Activated CD4-positive, alpha-beta T cell treated with anti-CD3 and anti-CD28 coated beads for 48 hours (primary cell): ENCODE measurements at places on chromosomes 3 and 15.

DNA sequence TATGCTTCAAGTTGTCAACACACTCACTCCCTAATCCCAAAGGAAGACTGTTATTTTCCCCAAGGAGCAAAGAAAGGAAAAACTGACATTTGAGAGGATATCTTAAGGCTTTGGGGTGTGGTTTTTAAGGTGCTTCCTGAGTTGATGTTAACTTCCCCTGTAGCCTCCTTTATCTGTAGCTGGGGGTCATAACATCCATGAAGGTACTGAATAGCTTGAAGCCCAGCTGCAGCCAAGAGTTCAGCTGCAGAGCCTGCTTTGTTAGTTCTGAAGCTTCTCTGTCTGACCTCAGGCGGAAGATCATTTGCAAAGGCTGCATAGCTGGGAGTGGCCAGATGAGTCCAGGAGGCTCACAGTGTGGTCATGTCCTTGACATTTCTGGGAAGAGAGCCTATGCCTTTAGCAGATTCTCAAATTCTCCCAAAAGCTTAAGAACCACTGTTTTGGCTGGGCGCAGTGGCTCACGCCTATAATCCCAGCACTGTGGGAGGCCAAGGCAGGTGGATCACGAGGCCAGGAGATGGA is 165.4 kb downstream of the SV2B start:
- no peak for DNase-seq

DNA sequence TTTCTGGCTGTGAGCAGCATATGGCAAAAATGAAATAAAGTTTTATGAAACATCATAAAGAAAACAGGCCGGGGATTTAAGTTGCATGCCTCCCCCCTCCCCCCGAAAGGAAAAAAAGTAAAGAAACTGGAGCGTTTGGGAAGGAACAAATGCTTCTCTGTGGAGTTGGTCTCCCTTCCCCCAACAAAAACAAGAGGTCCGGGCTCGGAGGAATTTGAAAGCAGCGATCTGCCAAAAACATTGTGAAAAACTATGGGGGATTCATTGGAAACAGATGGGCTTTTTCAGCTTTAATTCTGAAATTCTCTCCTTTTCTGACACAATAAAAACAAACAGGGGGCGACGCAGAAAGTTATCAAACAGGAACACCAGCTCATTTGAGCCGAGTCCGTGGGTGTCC is 17.0 kb downstream of the RGMA start:
- DNase-seq = no peak

GRCh38 chr3:14458434-14459275 is 56.2 kb downstream of the SLC6A6 start:
- peak; percentile 19 for DNase-seq

GRCh38 chr3:23961066-23961465 is 16.0 kb downstream of the NR1D2 start:
- no peak for DNase-seq

GRCh38 chr3:130838898-130839600 is 54.8 kb upstream of the ATP2C1 start:
- DNase-seq = no peak

DNA sequence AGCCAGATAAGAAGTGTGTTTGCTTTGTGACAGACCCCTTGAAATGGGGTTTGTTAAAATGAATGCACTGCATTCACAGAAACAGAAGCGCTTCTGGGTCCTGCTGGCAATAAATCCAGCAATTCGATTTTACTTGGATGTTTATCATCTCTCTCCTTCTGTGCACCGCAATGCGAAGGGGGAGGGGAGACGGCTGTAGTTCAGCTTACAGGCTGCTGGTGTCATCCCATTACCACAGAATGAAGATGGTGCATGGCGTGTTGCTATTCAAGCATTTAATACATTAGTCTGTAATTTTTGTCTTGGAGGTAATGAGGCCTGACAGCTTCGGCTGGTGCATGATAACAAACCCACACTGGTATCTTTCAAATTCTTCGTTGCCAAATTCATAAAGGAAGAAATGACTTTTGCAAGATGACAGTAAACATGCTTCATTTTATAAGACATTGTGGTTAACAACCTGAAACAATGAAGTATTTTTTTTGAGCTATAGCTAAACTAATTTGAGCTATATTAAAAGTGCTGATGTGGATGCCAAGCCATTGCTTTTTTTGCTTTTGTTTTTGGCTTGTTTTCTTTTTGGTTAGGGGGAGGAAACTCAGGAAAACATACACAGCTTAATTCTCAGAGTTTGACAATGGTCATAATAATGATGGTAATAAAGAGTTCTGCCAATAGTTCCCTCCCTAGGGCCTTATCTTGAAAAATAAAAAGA is 418.3 kb downstream of the OTOL1 start:
- no peak for DNase-seq

DNA sequence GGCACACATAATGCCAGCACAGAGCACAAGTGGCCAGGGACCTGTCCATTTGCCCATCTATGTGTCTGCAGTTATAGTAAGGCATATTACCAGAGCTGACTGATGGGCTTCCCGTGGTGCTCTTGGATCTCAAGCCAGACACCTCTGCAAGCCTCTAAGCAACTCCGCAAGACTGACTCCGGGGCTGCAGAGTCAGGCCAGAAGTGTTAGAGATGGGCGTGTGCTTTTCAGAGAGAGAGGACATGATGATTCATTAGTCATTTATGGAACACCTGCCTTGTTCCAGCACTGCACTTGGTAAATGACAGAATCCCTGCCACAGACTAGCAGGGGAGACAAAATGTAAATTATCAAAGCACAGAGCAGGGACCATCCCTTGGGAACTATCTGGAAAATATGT is 559.0 kb downstream of the PDCD6IP start:
- no peak for DNase-seq

DNA sequence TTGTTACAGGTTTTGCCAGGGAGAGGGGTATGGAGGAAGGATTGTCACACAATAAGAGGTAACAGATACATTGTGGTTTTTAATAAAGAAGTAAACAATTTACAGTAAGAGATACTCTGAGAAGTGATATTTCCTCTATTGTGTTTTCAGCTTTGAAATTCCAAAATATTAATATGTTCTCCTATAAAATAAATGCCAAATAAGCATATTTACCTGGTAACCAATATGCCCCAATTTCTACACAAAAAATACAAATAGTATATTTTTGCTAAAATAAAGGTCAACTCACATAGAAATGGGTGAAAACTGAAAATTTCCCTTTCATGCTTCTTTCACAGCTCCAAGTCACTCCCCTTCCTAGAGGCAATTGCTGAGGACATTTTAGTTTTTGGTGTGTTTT is 437.4 kb upstream of the UBE2E2 start:
- DNase-seq = no peak

DNA sequence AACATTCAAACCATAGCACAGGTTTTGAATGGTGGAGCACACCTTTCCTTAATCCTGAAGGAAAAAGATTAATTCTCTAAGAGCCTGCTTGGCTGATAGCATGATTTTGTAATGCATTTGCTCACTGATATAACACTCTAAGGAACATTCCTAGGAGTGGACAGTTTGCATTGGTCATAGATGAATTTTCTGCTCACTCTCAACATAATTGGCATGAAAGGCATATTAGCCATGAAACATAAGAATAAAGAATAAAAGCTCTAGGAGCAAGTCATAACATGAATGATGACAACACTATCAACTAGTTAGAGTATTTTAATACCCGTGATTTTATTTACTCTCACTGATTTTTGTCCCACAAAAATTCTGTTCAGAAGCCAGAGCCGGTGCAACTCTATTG is 34.3 kb upstream of the LRTM1 start:
- no peak for DNase-seq

- no peak for DNase-seq
Observed at GRCh38 chr3:180280555-180280954, 243.8 kb upstream of the PEX5L start.

GRCh38 chr3:57078635-57079473 is 18.4 kb downstream of the SPATA12 start:
- peak; percentile 15 for DNase-seq

- no peak for DNase-seq
Observed at GRCh38 chr3:56115698-56116097, 352.6 kb downstream of the ERC2 start.

DNA sequence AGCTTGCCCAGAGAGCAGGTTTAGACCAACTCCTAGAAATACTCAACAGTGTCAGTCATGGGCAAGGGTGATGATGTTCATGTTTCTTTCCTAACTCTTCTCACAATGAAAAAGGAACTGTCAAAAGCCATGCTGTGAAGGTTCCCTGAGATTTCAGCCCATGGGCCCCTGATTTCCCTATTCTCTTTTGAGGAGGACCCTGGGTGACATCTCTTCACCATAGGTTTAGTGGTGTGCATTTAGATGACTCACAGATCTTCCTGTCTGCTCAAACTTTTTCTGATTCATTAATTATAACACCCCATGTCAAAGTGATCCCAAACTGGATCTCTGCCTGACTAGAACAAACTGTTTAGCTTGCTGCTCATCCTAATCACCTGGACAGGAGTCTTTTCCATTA is 108.0 kb downstream of the BBX start:
- no peak for DNase-seq

DNA sequence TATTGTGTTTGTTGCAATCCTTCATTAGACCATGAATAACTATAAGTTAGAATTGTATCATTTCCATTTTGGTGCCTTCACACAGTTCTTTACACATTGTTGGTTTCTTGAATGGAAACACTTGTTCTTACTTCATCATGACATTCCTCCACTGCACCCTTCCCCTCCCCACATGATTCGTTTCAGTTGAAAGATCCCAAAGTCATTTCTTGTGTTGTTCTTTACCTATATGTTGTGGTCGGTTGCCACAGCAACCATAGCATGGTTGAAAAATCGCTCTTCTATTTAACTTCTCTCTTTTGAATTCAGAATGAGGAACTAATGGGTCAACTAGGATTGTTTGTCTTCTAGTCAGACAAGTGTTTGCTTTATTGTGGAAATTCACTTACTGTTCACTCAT is 103.3 kb downstream of the IL1RAP start:
- DNase-seq = peak; percentile 60

DNA sequence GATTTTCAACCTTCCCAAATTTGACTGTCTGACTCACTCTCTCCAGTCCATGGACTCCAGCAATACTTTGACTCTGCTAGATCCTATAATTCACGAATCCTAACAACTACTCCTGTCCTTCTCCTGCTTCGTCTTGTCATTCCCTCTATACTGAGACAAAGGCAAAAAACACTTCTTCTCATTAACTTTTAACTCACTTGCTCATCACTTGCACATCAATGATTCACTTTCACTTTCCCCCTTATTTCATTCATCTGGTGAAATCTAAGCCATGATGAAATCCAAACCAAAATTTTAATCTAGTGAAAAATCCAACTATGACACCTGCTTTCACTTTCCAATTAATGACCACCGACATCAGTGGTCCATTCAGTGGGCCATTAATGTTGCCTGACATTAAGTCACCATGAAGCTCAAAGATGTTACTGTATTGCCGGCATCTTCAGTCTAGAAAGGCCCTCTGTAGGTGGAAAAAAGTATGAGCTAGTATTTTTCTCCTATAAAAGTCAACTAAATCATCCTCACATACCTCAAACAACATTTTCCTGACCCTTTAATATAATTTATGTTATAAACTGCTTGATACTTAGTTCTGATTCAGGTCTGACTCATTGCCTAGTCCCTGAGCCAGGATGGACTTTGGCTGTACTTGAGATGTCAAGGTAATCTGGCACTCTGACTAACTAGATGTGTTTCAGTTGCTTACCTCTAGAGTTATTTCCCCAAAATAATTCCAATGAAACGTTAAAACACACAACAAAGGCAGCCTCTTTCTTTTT is 158.6 kb downstream of the CNTN6 start:
- no peak for DNase-seq

- no peak for DNase-seq
Observed at GRCh38 chr15:77607111-77607893, 25.4 kb downstream of the LINGO1 start.

- no peak for DNase-seq
Observed at GRCh38 chr3:50167069-50167840, 12.1 kb downstream of the SEMA3F start.

DNA sequence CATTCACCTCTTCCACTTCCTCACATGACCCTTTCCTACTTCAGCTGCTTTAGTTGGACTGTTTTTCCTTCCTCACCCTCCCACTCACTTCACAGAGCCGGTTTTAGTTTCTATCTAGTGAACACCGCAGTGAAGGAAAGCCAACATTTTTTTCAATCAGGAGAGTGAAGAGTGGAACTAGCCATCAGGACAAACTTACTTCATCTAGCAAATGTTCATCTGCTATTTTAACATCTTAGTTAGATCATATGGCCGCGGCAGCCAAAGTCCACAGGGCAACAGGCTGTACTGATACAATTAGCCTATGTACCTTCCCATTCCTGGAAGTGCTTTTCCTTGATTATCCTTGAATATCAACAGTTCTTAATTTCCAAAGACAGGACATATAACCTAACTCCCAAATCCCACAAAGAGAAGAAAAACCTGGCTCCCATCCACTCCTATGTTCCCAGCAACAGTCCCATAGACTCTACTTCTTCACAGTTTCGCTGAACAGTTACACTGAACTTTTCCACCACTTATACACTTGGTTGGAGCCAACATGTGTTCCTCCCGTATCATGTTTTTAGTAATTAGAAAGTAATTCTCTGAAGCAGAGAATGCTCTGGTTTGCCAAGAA is 456.2 kb upstream of the THBS1 start:
- no peak for DNase-seq

DNA sequence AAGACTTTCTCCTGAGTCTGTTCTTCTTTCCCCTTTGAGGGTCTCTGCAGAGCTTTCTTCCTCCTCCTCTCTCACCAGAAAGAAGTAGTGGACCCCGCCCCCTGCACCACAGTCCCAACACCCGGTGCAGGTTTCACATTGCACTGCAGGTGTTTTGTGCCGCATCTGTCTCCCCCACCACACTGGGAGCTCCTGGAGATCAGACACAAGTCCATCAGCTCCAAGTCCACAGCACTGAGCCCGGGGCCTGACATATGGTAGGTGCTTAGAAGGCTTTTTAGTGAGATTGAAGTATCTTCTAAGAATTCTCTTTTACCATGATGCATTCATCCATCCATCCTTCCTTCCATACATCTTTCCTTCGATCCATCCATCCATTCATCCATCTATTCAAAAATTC is 9.8 kb downstream of the STRA6 start:
- no peak for DNase-seq

- DNase-seq = no peak
Observed at GRCh38 chr3:64915778-64916177, 228.0 kb upstream of the ADAMTS9 start.

GRCh38 chr3:157444797-157445184 is 8.1 kb downstream of the PTX3 start:
- no peak for DNase-seq

DNA sequence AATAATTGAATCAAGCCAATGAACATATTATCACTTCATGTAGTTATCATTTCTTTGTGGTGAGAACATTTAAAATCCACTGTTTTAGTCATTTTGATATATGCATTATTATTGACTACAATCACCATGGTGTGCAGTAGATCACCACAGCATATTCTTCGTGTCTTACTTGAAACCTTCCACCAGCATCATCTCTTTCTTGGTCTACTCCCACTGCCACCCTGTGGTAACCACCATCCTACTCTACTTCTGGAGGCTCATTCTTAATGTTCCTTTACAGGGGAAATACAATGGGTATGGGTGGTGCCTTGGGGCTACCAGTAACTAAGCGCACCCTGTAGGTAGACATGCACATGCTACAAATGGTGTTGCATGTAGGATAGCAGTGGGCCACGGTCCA is 25.4 kb downstream of the PXK start:
- DNase-seq = peak; percentile 28

- no peak for DNase-seq
Observed at GRCh38 chr15:67416891-67417290, 104.0 kb upstream of the C15orf61 start.

GRCh38 chr15:55221090-55222011 is 24.6 kb upstream of the RSL24D1 start:
- DNase-seq = peak; percentile 60
